ENCODE measurements at places on chromosomes 6 and 20.

DNA sequence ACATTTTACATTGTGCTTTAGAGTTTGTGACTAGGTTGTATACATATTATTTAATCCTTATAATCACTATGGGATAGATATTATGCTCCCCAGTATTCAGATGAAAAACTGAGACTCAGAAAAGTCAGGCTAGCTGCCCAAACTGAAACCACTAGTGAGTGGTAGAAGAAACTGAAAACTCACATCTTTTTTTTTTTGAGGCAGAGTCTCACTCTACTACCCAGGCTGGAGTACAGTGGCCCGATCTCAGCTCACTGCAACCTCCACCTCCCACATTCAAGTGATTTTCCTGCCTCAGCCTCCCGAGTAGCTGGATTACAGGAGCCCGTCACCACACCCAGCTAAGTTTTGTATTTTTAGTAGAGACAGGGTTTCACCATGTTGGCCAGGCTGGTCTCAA lies 22.2 kb downstream of the RNF24 start:
- no peak for DNase-seq

DNA sequence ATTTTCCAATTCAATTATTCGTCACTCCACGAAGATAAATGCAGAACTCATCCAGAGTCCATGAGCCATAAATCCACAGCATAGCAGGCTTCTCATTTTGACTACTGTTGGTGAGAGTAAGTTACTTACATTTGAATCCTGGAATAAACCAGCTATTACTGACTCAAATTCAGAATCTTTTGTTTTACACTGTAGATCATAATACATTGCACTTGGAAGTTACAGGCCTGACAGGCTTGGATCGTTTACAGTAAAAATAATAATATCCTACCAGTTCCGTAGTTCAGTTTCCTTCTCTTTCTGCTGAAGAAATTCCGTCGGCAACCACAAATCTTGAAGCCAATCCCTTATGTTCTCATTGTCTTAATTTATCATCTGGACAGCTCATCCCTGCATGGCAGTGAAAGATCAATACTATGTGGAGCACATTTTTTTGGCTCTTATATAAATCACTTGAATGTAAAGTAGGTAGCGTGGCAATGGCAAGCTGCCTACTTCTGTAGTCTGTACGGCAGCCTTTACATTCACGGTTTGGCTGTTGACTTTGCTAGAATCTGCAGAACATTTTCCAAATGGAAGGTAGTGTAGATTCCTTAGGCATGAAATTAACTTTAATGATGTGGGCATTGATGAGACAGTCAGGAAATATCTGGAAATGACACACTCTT lies 142.9 kb downstream of the WDR27 start:
- no peak for DNase-seq

GRCh38 chr20:52985687-52986086 lies 13.5 kb downstream of the TSHZ2 start:
- DNase-seq, result no peak

DNA sequence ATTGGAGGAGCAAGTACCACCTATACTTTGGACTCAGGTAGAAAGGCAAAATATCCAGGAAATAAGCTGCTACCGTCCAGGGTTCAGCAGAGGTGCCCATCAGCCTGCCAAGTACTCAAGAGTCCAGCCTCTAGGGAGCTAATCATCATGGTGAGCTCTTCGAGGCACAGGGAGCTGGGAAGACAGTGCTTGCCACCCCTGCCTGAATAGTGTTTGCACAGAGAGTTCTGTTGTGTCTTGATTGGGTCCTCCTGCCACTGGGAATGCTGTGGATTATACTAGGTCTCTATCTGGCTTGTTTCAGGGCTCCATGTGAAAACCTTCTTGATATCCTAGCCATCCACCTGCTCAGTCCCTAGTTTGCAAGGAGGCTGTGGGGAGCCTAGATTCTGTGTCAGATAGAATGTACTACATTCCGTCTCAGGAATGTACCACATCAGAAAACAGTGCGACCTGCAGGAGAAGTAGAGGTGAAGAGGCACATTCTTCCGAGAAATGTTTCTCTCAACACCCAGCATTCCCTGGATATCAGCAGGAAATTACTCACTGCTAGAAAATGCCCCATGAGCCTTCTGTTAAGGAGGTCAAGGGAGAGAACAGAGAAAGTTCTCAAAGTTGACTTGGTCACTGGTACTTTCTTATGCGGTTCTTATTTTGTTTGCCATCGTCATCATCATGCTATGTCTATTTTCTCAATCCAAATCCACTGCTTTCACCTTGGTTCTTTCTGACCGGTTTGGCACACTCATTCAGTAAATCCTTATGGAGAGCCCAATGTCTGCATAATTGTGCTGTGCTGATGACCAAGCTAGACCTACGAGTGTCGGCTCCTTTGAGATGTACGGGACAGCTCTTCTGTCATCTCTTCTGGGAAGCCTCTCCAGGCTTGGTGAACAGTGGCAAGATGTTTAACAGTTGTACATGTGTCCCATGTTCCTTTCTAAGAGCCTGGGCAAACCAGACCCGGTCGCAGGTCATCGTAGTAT lies 30.7 kb downstream of the PTPN1 start:
- no peak for DNase-seq

GRCh38 chr20:43689165-43689564 lies 22.3 kb downstream of the MYBL2 start:
- no peak for DNase-seq

GRCh38 chr20:57605878-57606277 lies 14.3 kb downstream of the ZBP1 start:
- DNase-seq, result no peak

DNA sequence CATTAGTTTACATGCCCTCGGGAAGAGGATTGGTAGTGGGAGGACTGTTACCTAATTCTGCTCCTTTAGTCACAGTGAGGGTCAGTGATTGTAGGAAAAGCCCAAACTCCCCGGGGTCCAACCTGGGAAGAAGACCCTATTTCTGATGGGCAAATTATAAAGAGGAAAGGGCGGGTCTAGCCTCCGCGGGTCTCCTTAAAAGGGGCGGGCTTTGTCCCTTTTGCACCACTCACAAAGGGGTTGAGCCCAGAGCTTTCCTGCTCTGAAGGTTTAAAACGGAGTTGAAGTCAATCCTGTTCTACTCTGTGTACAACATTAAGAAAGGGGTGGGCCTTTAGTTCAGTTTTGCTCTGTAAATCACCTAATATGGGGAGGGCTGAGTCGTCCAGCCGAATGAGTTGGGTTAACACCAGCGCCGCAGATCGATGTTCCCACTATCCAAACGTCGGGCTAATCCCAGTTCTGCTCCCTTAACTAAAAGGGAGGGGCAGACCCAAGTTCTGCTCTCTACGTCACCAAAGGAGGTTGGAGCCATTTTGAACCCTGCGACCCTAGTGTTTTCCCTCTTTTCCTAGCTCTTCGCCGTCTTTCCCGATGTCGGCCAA lies 920 bp upstream of the RNF5 start:
- no peak for DNase-seq

DNA sequence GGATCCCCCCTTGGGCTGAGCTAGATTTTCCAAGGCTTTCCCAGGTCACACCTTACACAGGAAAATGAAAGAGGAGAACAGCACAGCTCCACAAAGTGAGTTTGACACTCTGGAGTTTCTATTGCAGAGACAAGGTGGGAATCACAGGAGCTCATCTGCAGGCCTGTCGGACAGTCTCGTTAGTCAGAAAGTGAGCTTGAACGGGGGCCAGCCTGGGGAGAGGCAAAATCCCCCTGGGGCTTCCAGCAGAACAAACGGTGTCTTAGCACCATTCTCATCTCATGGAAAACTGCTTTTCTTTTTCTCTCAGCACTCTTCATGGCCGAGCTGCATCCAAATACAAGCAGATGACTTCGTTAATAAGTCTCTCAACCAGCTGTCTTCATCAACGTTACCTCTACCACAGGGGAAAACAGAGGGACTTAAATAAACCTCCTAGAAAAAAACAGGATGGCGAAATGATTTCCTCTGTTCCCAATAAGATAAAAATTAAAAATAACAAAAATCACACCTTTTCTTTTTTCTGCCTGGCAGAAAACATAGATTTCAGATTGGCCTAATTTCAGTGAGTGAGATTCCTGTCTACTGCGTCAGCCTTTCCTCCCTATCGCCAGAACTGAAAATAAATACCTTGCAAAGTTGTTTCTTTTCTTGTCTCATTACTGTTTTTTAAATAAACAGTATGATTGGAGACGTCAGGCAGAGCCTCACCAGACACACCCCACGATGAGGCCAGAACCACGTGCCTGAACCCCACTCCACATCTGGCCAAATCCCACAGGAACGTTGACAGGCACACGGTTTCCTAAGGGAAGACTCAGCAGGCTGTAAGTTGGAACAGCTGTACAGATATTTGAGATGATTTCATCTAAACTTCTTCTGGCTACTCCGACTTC lies 219.0 kb downstream of the TTLL2 start:
- no peak for DNase-seq

DNA sequence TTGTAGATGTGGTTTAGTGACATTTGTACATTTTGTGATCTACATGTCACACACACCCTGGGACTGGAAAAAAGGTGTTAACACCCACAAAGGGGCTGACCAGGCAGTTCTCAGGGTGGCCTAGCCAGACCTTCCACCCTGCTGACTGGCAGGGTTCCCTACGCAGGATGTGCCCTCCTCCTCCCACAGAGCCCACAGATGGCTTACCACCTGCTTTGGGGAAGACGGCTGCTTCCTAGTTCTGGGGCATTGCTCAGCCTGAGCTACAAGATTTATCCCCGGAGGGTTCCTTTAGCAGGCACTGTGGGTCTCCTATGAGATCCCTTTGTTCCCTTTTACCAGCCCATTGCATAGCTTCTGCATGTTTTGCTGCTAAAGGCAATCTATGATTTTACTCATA lies 35.1 kb downstream of the SNAP25 start:
- DNase-seq, result no peak

GRCh38 chr6:89939144-89939543 lies 44.9 kb downstream of the GJA10 start:
- DNase-seq, result no peak

GRCh38 chr6:71334768-71335167 lies 46.2 kb downstream of the OGFRL1 start:
- DNase-seq, result no peak

DNA sequence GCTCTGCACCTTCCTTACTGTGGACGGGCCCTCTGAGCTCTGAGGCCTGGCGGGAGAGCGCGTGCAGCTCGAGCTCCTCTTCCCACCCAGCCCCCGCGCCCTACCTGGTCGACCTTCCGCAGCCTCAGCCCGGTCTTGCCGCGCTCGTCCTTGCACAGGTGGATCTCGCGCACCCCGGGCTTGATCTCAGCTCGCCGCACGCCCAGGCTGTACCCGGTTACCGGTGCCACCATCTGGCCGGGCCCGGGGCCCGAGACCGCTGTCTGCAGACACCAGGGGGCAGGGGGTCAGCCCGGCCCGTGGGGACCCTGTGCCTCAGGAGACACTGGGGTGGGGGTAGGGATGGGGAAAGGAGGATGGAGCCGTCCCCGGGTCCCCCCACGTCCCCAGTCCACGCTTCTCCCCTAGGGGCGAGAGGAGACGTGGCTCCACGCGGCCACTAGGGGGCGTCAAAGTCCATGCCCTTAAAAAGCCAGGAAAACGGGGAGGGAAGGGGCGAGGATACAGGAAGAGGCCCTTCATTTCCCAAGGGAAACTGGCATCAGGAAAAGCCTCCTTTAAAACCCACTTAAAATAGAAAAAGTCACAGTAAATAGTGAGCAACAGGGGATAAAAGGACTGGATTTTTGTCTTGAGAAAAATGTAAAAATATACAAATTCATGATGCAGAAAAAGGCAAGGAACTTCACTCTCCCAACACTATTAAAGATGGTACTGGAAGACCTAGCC lies 15.5 kb downstream of the SDCBP2 start:
- DNase-seq, result peak; percentile 60

- no peak for DNase-seq
Measured at GRCh38 chr6:46323312-46323965, 152.7 kb upstream of the ENPP5 start.

GRCh38 chr6:31631681-31632278 lies 11.3 kb downstream of the PRRC2A start:
- no peak for DNase-seq

- no peak for DNase-seq
Measured at GRCh38 chr6:156107624-156108101, 652.0 kb upstream of the NOX3 start.

DNA sequence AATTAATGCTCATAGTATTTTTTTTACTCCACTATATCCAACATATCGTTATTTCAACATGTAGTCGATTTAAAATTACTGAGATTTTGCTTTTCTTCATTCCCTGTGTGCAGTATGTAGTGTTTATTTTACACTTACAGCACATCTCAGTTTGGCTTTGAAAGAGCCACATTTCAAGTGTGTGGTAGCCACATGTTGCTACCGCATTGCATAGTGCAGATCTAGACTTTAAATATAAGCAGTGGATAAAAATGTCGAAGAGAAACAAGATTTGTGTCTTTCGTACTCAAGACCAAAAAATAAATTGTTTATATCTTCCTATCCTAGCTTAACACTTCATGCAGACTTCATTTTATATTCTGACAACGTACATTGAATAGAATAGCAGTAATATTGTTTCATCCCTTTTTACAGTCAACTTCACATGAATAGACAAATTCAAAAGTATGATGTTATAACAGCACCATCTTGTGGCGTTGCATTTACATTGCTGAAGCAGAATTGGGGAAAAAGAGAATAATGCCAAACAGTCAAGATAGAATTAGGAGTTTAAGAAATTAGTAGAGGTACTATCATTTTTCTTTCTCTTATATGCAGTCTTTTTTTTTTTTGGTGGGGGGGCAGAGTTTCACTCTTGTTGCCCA lies 29.9 kb downstream of the FBXO5 start:
- no peak for DNase-seq

- DNase-seq, result no peak
Measured at GRCh38 chr6:163329991-163330390, 84.5 kb upstream of the QKI start.

DNA sequence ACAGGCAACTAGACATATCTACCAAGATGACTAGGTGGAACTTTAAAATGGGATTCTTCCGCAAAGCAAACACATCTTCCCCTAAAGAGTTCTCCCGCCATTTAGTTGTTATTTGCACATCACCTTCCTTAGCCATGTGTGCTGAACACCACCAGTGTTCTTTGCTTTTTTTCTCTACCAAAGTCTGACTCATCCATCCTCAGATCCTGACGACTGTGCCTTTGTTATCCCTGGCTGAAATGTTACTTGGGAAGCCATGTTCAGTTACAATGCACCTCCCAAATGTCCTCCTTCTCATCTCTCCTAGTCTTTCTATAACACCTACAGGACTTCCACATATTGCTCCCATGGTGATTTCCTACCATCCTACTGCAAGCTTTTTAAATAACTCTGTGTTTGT lies 593.5 kb upstream of the ARID1B start:
- no peak for DNase-seq

- DNase-seq, result no peak
Measured at GRCh38 chr6:167555836-167556235, 230.9 kb downstream of the TTLL2 start.

DNA sequence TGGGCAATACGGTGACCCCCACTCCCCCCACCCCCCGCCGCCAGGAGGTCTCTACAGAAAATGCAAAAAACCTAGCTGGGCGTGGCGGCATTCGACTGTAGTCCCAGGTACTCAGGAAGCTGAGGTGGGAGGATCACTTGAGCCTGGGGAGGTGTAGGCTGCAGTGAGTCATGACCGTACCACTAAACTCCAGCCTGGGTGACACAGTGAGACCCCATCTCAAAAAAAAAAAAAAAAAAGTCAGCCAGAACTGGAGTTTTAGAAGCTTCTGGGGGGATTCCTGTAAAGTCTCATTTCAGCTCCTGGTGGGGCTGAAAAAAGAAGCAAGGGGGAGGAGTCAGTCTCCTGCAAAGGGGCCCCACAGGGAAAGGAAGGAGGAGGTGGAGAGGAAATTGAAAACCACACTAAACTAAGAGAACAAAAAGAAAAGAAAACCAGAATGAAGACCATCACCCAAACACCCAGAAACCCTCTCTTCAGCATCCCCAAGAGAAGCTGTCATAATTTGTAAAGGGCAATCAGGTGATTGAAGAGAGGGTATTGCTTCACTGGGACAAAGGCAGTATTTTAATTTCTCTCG lies 50.4 kb downstream of the NOL4L start:
- no peak for DNase-seq
